Activated CD8-positive, alpha-beta T cell treated with anti-CD3 and anti-CD28 coated beads for 36 hours (primary cell): ENCODE measurements at places on chromosomes 16 and 17. TPM values are rescaled to one million over a fixed set of nuclear protein-coding genes. Genes with fewer than 3 reads are reported as not detected.

- no peak for DNase-seq
Measured at GRCh38 chr16:86327321-86327720, 183.0 kb upstream of the FOXF1 start.

DNA sequence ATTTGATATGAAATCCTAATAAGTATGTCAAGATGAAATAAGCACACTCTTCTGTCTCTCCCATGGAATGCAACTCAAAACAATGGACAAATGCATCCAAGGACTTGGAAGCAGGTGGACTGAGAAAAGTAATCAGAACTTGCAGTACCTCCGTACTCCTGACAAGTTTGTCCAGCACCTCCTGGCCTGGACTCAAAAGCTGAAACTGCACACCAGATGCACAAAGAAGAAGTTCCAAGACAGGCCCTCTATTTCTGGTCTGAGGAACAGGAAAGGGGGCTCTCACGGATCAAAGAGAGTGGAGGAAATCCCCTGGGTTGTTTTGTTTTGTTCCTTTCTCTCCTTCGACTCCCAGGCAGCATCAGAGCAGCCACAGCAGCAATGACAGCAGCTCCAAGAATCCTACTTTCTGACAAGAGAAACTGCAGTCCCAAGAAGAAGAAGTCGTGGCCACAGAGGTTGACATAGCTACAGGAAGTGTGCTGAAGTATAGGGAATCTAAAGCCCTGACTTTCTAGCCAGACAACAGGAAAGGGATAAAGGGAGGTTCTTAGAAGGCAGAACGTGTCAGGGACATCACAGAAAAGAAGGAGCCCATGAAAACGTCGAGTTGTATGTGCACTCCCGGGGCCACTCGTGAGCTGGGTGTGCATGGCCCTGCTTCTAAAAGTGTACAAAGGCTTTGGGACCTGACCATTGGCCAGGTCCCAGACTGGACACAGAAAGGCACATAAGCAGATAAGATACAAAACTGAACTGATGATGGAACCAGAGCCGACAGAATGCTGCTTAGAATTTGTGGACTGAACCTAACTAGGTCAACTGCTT is 29.3 kb downstream of the AKAP10 start:
- DNase-seq: no peak

DNA sequence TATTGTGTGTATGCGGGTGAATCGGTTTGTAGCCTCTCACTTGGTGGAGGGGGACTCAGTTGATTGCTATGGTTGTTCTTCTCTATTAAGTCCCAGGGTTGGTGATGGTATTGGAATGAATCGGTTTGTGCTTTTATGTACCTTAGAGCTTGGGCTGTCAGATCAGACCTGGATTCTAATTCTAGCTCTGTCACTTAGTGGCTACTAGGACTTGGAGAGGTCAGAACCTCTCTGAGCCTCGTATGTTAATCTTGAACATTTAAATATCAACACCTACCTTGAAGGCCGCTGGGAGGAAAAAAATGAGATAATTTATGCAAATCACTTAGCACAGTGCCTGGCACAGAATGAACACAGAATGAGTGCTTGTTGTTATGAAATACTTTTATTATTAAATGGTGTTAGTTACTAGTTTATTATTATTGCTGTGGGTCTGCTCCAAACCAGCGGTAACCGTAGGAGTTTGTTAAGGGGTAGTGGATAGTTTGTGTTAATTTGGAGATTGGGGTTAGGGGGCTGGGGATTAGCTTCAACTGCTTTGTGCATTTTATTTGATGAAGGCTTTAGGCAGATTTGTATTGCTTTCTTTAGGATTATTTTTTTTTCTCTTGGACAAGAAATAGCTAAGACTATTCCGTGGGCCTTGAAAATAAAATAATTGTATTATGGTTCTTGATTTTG is 3.5 kb downstream of the KDM6B start:
- DNase-seq: no peak

Gene TLCD2
- total RNA-seq: 0.07 TPM

Gene NPB
- 0.18 TPM for total RNA-seq

DNA sequence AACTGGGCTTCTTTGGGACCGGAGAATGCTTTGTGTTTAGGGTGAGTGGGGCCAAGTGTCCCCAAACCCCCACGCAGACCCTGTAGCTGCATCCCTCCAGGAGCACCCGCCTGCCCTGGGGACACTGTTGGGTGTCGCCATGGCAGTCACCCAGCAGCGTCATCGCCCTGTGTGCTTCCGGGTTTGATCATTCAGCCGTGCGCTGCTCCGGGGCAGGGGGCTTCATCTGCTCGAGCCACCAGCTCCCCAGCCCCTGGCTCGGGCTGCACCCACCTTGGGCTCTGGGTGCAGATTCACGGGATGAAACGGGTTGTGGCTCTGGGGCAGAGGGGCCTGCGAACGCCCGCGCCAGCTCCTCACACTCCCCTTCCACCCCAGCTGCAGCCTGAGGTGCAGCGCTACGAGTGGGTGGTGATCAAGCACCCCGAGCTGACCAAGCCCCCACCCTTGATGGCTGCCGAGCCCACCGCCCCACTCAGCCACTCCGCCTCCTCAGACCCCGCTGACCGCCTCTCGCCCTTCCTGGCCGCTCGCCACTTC is 13.8 kb upstream of the ATP6V0C start:
- DNase-seq: no peak

- DNase-seq: no peak
Measured at GRCh38 chr16:22627043-22627442, 116.4 kb downstream of the NPIPB5 start.

- DNase-seq: no peak
Measured at GRCh38 chr16:23274968-23275367, 27.1 kb upstream of the SCNN1B start.
